NCI-H460 (cell line): ENCODE measurements at places on chromosomes 13 and 19.

GRCh38 chr19:53903055-53903680, 5.9 kb upstream of the CACNG7 start:
- peak; percentile 39 for DNase-seq

GRCh38 chr13:66492479-66492878, 737.7 kb downstream of the PCDH9 start:
- no peak for DNase-seq

GRCh38 chr19:4152241-4152998, 1.0 kb upstream of the CREB3L3 start:
- no peak for DNase-seq

- no peak for DNase-seq
Observed at GRCh38 chr19:5563935-5564612, 3.7 kb downstream of the TINCR start.

- DNase-seq: no peak
Observed at GRCh38 chr19:58243351-58243750, 14.6 kb downstream of the ZNF544 start.

- DNase-seq: no peak
Observed at GRCh38 chr19:49594993-49595818, 4.2 kb downstream of the PRR12 start.

- DNase-seq: no peak
Observed at GRCh38 chr19:8486661-8487136, 15.7 kb downstream of the PRAM1 start.

DNA sequence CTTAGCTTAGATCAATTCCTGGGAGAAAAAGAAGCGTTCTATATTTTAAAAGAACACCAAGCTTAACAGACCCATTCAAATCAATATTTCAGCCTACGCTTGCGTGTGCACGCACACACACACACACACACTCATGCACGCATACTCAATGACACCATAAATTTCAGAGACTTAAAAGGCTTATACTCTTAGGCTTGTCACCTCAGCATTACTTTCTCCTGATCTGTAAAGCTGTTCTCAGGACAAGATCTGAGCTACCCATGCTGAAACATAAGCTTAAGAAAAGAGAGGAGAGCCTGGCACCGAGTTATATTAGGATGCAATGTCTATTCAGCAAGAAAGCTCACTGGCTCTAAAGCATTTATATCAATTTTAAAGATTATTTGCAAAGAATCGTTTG, 368.5 kb downstream of the FGF14 start:
- DNase-seq: no peak

DNA sequence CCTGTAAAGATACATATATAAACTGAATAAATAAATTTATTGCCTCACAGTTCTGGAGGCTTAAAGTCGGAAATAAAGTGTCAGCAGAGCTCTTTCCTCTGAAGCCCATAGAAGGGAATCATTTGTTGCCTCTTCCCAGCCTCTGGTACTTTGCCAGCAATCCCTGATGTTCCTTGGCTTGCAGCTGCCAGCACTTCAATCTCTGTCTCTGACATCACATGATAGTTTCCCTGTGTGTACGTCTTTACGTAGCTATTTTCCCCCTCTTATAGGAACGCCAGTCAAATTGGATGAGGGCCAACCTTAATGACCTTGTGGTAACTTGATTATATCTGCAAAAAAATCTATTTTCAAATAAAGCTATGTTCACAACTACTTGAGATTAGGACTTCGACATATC, 250.9 kb downstream of the LIG4 start:
- no peak for DNase-seq

GRCh38 chr13:101149735-101150384, 266.4 kb downstream of the NALCN start:
- peak; percentile 9 for DNase-seq

DNA sequence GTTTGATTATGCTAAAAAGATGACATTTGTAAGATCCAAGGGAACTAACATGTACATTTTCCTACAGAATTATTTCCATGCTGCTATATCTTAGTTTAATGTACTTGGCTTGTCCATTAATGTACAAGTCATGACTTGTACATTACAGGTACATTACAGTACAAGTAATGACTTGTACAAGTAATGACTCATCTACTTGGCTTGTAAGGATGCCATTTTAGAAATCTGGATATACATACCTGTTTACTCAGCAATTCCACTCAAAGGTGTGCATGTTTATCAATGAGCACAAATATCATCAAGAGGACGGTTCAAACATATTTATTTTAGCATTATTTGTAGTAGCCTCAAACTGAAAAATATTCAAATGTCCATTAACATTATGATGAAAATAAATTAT, 87.0 kb upstream of the TRPC4 start:
- DNase-seq: no peak

GRCh38 chr13:62119739-62120700, 704.4 kb upstream of the PCDH20 start:
- peak; percentile 16 for DNase-seq

- DNase-seq: no peak
Observed at GRCh38 chr19:49497047-49497788, 984 bp downstream of the RPS11 start.

DNA sequence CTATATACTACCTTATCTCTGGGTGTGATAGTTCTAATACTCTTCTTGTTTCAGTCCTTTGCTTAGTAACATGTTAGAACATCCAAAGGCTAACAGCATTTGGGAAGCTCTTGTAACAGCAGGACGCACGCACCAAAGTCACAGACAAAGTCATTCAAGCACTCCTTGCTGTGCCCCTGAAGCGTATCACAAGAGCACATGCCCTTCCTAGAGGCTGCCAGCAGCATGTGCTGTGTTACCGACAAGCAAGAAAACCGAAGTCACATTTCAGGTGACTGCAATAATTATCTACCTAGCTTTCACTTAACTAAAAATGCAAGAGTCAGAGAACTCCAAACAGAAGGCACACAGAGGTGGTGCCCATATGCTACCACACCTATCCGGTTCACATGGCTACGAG, 194.1 kb downstream of the KLF12 start:
- no peak for DNase-seq

DNA sequence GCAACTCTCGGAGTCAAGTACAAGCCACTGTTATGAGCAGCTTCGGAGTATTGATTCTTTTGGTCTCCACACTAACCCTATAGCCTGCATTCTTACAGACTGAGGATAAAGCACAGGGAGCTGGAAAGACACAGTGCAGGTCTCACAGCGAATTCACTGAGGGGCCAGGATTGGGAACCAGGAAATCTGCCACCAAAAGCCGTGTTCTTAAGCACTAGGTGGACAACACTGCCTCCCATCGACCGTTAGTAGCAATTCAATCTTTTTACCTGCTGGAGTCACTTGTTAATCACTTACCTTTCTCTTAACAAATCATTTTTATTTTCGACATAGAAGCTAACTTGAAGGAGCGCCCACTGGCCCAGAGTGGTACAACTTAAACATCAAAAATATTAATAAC, 6.3 kb downstream of the PMIS2 start:
- peak; percentile 12 for DNase-seq

DNA sequence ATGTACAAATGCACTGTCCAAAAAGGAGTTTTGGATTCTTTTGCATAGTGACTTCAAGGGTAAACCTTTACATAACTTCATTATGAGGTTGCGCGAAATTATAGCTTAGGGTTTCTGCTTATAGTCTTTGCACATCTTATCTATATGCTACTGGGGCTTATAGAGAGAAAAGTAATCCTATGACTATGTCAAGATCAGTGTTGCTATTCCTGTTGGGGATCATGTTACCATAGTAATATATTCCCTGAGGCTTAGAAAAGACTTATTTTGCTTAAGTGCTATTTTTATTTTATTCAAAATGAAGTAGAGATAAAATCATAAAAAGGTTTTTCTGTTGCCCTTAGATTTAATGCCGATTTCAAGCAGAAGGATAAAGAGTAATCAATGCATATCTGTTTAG, 14.7 kb upstream of the POSTN start:
- DNase-seq: no peak

GRCh38 chr13:62875118-62875640, 1459.5 kb upstream of the PCDH20 start:
- DNase-seq: no peak

- DNase-seq: no peak
Observed at GRCh38 chr19:30557927-30558557, 185.9 kb downstream of the ZNF536 start.

DNA sequence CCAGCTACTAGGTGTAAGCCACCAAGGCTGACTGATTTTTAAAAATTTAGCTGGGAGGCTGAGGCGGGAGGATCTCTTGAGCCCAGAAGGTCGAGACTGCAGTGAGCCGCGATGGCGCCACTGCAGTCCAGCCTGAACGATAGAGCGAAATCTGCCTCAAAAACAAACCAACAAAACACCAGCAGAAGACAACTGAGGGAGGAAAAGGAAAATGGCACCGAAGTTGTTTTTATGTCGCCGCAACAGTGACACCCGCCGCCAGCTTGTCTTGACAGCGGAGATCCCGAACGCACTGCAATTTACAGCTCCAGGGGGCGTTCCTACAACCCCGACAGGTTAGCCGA, 298 bp upstream of the FAM98C start:
- no peak for DNase-seq

- no peak for DNase-seq
Observed at GRCh38 chr13:31978021-31978420, 53.6 kb upstream of the FRY start.

- no peak for DNase-seq
Observed at GRCh38 chr13:93625536-93625935, 398.9 kb downstream of the GPC6 start.

DNA sequence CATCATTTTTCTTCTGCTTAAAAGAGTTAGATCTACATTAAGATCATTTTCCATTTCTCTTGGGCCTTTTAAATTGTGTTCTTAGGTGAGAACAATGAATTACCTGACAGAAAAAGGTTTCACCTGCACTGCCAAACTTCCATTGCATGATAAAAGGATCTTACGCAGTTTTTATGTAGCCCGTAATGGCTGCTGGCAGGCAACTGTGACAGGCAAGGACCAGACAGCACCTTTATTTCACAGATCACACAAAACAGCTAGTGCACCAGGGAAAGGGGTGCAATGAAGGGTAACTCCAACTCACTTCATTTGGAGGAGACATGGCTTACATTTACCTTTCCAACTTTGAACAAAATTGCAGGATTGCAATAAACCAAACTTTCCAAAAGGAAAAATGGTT, 159.8 kb downstream of the SLITRK1 start:
- DNase-seq: no peak

DNA sequence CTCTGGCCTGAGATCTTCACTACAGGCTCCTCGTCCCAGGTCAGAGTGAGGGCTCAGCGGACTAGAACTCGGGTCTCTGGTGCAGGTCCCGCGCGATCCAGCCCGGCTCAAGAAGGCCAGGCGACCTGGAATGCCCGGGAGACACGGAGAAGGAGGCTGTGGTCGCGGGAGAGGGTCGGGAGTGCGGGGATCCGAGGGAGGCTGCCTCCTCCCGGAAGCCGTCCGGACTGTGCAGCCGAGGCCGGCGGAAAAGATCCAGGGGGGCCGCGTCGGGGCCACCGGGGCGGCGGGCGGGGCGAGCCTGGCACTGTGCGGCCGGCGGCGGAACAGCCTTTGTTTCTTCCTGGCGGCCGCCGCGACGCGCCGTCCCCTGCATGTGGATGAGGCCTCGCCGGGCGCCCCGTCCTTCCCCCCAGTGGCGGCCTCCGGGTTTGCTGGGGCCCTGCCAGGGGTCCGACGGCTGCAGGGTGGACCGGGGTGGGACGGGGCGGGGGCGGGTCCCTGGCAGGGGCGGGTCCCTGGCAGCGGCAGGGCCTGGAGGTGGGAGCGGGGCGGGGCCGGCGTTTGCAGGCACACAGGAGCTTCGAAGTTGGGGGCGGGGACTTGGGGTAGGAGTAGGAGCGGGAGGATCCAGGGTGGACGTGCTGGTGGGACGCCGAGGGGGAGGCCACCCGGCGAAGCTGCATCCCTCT, 1.0 kb upstream of the SLC7A10 start:
- no peak for DNase-seq

DNA sequence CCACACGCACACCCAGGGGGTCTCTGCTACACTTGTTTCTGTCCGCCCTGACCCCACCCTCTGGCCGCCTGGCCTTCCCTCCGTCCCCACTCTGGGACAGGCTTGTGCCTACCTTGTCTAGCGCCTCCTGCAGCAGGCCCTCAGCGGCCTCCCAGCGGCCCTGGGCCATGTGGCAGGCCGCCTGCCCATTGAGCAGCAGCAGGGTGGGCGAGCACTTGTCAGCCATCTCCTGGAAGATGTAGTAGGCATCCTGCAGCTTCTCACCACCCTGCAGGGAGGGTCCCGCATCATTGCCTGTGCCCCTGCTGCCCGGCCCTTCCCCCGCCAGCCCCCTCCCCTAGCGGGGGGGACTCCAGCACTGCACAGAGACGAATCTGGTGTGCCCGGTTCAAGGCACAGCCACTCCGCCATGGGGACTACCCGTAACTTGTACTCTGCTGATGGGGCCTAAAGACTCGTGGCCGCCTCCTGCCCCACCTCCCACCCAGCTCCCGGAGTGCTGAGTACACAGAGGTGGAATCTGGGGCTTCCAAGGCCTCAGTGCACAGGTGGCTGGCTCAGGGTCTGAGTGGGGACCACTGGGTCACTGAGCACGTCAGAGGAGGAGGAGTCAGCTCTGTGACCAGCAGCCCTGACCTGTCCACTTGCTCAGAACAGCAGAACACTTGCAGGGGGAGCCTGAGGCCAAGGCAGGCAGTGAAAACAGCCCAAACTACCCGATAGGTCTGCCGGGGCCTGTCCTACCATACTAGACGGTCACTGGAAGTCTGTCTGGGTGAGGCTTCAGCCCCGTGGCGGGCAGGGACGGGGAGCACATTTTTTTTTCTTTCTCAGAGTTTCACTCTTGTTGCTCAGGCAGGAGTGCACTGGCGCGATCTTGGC, 7.4 kb upstream of the CERS1 start:
- DNase-seq: no peak

DNA sequence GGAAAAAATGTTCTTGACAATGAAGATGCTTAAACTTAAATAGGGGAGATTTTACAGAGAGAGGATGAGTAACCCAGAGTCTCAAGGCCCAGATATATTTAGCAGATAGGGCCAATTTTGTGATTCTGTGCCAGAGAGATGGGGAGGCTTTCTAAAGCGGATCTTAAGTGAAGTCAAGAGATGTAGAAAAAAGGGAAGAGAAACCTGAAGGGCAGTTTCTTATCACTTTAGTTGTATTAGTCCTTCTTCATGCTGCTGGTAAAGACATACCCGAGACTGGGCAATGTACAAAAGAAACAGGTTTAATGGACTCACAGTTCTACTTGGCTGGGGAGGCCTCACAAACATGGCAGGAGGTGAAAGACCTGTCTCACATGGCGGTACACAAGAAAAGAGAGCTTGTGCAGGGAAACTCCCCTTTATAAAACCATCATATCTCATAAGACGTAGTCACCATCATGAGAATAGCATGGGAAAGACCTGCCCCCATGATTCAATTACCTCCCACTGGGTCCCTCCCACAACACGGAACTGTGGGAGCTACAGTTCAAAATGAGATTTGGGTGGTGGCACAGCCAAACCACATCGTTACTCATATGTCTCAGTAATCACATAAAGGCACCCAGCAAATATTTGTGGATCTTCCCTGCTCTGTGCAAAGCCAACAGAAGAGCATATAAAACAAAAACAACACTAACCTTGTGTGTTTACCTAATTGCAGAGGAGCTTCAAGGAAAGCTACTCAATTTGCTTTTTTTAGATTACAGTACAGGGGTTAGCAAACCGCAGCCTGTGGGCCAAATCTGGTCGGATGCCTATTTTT, 102.6 kb upstream of the MYCBP2 start:
- no peak for DNase-seq
